ENCODE measurements at places on chromosomes 7 and 10. TPM values are rescaled to one million over a fixed set of nuclear protein-coding genes. Genes with fewer than 3 reads are reported as not detected.

Gene GPR26
- total RNA-seq = not detected

GRCh38 chr10:75049316-75050148, 61.9 kb upstream of the SAMD8 start:
- DNase-seq = no peak

DNA sequence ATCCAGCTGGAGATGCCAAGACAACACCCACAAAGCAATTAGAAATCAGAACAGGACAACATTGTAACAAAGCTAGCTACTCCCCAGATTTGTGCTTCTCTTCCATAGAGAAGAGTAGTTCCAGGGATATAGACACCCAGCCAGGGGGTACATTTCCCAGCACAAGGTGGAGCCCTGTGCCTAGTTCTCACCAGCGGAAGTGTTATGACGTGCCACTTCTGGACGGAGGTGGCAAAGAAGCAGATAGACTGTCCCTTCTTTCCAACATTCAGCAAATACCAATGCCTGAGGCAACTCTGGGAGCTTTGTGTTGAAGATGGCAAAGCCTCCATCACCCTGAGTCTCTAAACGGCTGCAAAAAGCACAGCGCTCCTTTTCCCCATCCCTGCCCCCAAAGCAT, 23.4 kb upstream of the GSAP start:
- DNase-seq = no peak

Gene TRIL
- not detected for total RNA-seq

- no peak for DNase-seq
These were observed 9.3 kb downstream of the ZNF503 start for GRCh38 chr10:75392271-75392670.

Gene PNLIPRP3
- not detected for total RNA-seq

Gene CYP3A4
- total RNA-seq = not detected

DNA sequence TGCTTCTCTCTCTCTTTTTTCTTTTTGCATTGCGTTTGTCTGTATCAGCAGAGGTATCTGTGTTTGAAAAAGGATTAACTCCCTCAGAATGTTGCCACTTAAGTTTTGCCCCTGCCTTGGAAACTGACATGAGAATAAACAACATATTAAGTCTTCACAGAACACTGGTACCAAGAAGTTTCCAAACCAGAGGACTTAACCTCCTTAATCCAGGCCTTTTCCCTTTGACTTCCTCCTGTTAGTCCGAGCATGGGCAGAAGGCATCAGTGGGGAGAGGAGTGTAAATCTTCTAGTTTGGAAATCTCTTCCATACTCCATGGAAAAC, 681.4 kb downstream of the LRMDA start:
- no peak for DNase-seq

Gene EGFR
- not detected for total RNA-seq

Gene AMPH
- not detected for total RNA-seq

DNA sequence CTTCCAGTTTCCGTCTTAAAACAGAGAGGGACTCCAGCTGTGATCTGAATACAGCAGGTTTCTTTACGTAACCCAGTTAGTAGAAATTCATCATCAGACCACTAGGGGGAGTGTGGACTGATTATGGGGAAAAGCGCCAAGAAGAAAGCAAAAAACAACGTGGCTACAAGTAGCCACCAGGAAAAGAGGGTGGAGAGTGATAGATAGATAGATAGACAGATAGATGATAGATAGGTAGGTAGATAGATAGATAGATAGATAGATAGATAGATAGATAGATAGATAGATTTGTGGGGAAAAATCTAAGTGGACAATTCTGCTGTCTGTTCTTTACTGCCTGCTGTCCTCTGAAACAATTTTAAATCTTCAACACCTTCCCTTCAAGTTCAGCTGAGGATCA, 12.7 kb upstream of the AKR1B10 start:
- peak; percentile 74 for DNase-seq

DNA sequence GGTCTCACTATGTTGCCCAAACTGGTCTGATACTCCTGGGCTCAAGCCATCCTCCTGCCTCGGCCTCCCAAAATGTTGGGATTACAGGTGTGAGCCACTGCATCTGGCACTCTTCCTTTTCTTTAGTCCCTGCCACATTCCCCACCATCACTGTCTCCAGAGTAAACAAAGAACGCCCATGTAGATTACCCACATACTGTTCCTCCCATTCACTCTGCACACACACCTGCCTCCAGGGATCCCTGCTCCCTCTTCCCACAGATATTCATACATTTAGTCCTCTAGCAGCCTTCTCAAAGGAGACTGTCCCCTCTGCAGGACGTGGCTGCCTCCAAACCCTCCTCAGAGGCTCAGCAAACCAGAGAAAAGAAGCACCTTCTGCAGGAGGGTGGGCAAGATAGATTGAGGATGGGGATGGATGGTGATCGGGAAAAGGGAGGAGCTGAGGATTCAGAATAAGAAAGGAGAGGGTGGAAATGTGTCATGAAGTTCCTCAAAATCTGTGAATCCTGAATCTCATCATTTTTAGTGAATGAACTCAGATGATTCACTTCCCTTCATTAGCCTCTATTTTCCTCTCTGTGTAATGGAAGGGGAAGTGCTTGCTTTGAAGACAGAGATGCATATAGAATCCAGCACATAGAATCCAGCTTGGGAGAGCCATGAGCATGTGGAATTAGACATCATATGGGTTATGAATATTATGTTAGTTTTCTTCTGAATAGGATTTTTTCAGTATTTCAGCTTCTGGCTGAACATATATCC, 5.5 kb upstream of the PLAU start:
- no peak for DNase-seq

DNA sequence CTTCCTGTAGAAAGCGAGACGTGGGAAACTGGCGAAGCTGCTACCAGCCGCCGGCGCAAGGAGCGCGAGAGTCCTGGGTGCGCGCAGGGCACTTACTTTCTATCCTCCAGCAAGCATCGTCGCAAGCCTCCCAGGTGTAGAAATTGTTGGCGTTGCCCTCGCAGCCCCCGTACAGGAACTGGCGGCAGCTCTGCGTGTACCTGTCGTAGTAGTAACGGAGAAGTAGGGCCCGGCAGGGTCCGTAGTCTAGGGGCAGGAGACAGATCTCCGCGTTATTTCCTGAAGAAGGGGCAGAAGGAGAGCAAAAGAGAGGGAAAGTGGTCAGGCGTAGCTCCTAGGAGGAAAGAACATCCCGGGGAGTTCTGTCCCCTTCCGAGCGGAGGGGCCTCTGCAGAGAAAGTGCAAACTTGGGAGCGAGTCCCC, 501 bp downstream of the TFPI2 start:
- peak; percentile 35 for DNase-seq

DNA sequence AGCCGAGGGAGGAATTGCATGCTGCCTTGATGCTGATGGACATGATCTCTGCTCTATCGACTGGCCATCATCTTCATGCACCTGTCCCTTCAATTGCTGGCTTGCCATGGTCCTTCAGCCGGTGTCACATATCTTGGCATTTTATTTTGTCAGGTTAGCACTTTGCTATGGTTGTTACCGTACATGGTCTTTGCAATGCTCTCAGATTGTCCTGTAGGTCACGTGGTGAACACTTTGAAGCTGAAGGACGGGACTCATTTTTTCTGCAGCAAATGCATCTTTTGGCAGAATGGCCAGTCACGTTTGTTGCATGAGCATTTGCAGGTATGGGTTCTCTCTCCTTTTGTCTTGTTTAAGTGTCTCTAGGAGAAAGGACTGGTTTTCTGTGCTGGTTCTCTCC, 326.8 kb upstream of the SHH start:
- DNase-seq = no peak

GRCh38 chr10:101828766-101829551, 10.7 kb upstream of the OGA start:
- DNase-seq = no peak

- no peak for DNase-seq
These were observed 102.3 kb downstream of the MKX start for GRCh38 chr10:27643301-27643700.

Gene DLX5
- not detected for total RNA-seq

DNA sequence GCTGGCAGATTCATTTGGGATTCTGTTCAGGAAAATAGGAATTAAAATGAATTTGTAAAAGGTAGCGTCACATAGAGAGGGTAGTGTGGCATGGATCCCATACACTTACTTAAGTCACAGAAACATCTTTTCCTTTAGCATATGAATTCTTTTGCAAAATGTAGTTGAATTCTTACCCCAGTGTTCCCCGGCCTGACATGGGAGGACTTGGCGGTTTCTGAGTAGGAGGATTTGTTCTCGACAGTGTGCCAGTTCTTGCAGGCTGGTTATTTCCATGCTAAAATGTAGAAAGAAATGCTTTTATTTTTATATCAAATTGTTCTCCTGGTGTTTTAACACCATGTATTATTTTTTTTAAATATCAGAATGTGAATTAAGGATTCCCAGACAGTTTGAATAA, 72.6 kb downstream of the PDSS1 start:
- no peak for DNase-seq

DNA sequence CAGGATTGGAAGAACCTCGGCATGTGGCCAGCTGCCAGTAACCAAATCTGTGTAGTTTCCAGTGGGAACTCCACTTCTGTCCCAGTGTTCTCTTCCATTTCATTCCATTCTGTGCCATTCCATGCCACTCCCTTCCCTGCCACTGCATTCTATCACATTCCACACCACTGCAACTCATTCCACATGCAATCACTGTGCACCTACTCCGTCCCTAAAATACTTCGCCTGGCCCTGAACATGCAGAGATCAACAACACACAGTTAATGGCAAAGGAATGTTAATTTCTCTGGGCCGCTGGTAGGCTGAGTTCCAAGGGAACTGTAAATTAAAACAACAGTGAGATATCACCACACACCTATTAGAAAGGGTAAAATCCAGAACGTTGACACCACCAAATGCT, 64.8 kb downstream of the AKR1B1 start:
- no peak for DNase-seq

DNA sequence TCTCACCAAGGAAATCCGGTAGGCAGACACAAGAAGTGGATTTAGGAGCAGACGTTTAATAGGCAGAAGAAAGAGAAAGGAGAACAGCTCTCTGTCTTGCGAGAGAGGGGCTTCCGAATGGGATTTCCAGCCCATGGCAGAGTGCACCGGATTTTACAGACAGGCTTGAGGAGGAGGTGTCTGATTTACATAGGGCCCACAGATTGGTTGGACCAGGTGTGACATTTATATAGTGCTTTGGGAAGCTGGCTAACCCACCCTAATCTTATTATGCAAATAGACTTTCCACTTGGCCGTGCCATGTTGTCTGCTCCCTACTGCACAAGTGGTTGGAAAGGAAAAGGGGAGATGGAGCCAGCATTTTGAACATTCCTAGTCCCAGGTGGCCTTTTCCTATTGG, 57.8 kb downstream of the ANKMY2 start:
- no peak for DNase-seq

Gene ABCB1
- total RNA-seq = 21.7 TPM

- DNase-seq = peak; percentile 74
These were observed 1.6 kb downstream of the ADCK2 start for GRCh38 chr7:140674356-140674800.

Gene DRGX
- not detected for total RNA-seq

Gene CDH23
- total RNA-seq = 0.37 TPM

Gene NPSR1
- not detected for total RNA-seq

DNA sequence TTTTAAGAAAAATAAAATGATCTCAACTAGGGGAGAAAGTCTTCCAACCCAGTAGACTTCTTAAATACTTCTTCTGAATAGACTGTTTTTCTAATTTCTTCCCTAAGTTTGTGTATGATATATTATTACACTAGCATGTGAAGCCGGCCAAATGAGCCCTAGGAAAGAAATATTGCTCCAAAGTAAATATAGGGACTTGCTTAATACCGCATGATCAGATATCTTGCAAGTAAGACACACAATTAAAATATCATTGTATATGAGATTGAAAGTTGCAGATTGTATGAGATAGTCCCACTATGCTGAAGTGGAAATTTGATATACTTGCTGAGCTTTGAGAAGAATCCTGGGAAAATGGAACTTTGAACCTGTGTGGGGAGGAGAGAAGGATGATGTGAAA, 225.7 kb downstream of the BAMBI start:
- DNase-seq = no peak

DNA sequence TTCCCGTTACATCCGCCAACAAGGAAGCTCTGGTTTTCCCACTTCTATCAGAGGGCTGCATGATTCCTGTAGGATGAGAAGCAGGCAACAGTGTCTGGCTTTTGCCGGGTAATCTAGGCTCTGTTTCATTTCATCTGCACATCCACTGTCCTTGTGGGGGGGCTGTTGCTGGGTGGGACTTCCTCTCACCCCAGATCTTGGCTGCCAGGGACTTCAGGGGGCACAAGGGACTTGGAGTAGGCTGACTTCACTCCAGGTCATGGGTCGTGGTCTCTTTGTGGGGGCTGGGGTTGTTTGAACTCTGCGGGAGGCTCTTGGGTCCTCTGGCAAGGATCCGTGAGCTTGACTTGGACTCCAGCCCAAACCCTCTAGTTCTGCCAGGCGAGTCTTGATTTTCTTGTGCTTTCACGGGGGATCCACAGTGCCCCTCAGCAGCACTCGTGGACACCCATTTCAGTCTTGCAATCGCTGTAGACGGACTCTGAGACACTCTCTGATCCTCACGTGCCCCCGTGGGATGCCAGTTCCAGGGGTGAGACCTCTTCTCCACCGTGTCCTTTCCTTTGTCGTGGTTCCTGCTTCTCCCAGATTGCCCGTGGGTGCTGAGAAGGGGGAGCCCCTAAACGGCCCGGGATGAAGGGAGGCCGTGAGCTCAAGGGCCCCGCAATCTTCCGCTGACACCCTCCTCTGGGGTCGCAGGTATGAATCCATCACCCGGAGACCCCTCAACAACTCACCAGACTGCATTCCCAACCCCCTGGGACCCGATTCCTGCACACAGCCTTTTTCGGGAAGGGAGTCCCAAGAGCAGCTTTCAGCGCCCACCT, 21.4 kb upstream of the ZNF273 start:
- DNase-seq = no peak

GRCh38 chr10:92173996-92174395, 116.9 kb downstream of the CPEB3 start:
- DNase-seq = no peak

- DNase-seq = no peak
These were observed 51.4 kb upstream of the SLC35B4 start for GRCh38 chr7:134367956-134368749.

Gene WNT16
- 7.4 TPM for total RNA-seq

DNA sequence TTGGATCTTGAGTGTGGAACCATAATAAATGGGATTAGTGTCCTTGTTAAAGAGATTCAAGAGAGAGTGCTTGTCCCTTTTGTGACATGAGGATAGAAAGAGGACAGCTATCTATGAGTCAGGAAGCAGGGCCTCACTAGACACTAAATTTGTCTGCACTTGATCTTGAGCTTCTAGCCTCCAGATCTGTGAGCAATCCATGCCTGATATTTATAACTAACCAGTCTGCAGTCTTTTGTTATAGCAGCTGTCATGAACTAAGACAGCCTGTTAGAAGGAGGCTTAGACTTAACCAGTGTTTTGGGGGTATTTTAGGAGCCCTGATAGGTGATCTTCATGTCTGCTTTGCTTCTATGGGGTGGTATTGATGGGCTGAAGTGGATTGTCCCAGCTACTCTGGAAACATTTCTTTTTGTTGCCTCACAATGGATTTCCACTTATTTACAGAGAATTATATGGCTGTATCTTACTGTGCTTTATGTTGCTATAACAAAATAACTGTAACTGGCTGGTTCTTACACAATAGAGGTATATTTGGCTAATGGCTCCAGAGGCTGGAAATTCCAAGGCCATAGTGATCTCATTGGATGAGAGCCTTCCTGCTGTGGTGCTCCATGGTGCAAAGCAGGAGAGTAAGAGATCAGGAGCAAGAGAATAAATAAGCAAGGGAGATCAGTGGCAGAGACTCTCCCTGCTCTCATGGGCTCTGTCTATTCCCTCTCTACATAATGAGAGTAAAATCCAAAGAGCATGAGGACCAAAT, 23.4 kb upstream of the AKR1C3 start:
- DNase-seq = no peak
